ENCODE measurements at places on chromosomes 5 and 9. TPM values are rescaled to one million over a fixed set of nuclear protein-coding genes. Genes with fewer than 3 reads are reported as not detected.

Gene CSNK1A1
- total RNA-seq = 192 TPM

Gene EDIL3
- total RNA-seq = not detected

Gene MLANA
- total RNA-seq = not detected

Gene ANXA2R
- 44.0 TPM for total RNA-seq

Gene CARTPT
- total RNA-seq = not detected
